A549 treated with RU486 at 1 μM for 4 hours (cell line): ENCODE measurements at places on chromosomes 5 and 9. TPM values are rescaled to one million over a fixed set of nuclear protein-coding genes. Genes with fewer than 3 reads are reported as not detected.

CCNG1 gene
- 53.6 to 66.2 TPM (median 60.7 TPM) in 5 replicates for total RNA-seq

FRMPD1 gene
- 0.03 to 0.05 TPM in 2 of 5 replicates, not detected in the others for total RNA-seq

PPP1R26 gene
- total RNA-seq: 13.6 to 19.7 TPM (median 19.3 TPM) in 5 replicates

FLT4 gene
- total RNA-seq: 1.7 to 3.4 TPM (median 2.5 TPM) in 5 replicates

HAPLN1 gene
- not detected in 5 replicates for total RNA-seq

EXOSC2 gene
- total RNA-seq: 50.5 to 78.6 TPM (median 59.1 TPM) in 5 replicates

DMRT2 gene
- total RNA-seq: 0.13 TPM in 1 of 5 replicates, not detected in the others

HACD4 gene
- 0.53 to 1.2 TPM (median 1.0 TPM) in 5 replicates for total RNA-seq

CNTNAP3B gene
- 15.9 to 18.8 TPM (median 16.6 TPM) in 5 replicates for total RNA-seq

GPR151 gene
- total RNA-seq: not detected in 5 replicates

NEURL1B gene
- total RNA-seq: 2.1 to 3.5 TPM (median 2.7 TPM) in 5 replicates

CTXN3 gene
- total RNA-seq: not detected in 5 replicates

FOXD4L5 gene
- 0.05 to 0.10 TPM in 2 of 5 replicates, not detected in the others for total RNA-seq

KCNV2 gene
- total RNA-seq: not detected in 5 replicates

SLCO6A1 gene
- not detected in 5 replicates for total RNA-seq

SH3GL2 gene
- total RNA-seq: 0.05 to 0.49 TPM (median 0.13 TPM) in 5 replicates

TMEFF1 gene
- 0.30 to 1.6 TPM (median 1.3 TPM) in 5 replicates for total RNA-seq

OGN gene
- not detected in 5 replicates for total RNA-seq

QRFP gene
- not detected in 5 replicates for total RNA-seq

LCN9 gene
- not detected in 5 replicates for total RNA-seq

B4GALT1 gene
- 122 to 183 TPM (median 172 TPM) in 5 replicates for total RNA-seq

CARD6 gene
- total RNA-seq: 3.4 to 4.7 TPM (median 4.2 TPM) in 5 replicates

ALDH1A1 gene
- 4,031 to 6,339 TPM (median 5,381 TPM) in 5 replicates for total RNA-seq

ITK gene
- 0.03 to 0.15 TPM (median 0.13 TPM) in 3 of 5 replicates, not detected in the others for total RNA-seq

ZDHHC11B gene
- 1.1 to 1.7 TPM (median 1.3 TPM) in 5 replicates for total RNA-seq

TCF7 gene
- total RNA-seq: 15.4 to 18.9 TPM (median 16.9 TPM) in 5 replicates
